Kidney epithelial cell (primary cell): ENCODE measurements at places on chromosomes 11 and 22. TPM values are rescaled to one million over a fixed set of nuclear protein-coding genes. Genes with fewer than 3 reads are reported as not detected.

- DNase-seq: no peak
Observed at GRCh38 chr11:110892741-110893285, 180.6 kb upstream of the ARHGAP20 start.

Gene KDM4E
- not detected in 2 replicates for total RNA-seq

GRCh38 chr11:78339483-78339882 lies 78.1 kb downstream of the GAB2 start:
- DNase-seq: no peak

Gene GSTT2
- total RNA-seq: 0.50 and 1.2 TPM in 2 replicates
